ENCODE measurements at places on chromosomes 11 and 22.

- no peak for DNase-seq
Observed at GRCh38 chr22:31143038-31143437, 2.7 kb upstream of the PLA2G3 start.

DNA sequence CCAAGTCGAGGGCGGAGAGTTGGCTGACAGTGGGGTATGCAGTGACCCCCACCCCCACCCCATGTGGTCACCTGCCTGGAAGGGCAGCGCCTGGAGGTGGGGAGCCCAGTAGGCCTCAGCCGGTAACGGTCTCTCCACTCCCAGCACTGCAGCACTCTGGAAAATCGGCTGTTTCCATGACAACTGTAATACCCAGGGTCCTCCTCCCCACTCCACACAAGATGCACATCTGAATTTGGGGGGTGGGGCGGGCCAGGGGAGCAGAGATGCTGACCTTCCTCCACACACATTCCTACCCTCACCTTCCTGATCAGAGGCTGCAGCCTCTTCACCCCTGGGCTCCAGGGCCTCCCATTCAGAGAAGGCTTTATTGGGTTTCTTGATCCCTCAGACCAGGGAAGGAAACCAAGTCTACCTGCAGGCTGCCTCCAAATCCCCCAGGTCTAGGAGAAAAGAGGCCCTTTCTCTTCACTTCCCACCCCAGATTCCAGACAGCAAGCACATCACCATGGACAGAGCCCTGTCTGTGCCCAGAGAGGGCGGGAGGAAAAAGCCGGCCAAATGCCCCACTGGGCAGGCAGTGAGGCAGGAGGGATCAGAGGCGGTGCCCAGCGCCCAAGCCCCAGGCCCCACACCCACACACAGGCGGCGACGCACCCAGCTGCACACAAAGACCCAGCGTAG lies 46.5 kb downstream of the SLC22A12 start:
- DNase-seq = no peak

- DNase-seq = no peak
Observed at GRCh38 chr11:2256951-2257700, 13.3 kb downstream of the ASCL2 start.

DNA sequence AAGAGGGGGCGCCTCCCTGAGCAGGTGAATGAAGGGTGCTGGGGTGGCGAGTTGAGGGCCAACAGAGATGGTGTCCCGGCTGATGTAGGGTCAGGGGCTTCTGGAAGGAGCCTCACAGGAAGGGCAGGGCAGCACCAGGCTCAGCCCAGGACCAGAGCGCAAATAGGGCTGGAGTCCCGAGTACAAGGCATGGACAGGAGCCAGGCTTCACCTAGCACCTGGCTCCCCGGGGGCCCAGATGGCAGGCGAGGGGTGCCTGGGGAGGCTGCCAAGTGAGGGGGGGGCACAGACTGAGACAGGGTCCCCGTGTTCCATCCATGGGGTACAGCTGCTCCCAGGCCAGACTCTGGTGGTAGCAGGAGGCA lies 105.8 kb downstream of the KCNQ1 start:
- DNase-seq = no peak

DNA sequence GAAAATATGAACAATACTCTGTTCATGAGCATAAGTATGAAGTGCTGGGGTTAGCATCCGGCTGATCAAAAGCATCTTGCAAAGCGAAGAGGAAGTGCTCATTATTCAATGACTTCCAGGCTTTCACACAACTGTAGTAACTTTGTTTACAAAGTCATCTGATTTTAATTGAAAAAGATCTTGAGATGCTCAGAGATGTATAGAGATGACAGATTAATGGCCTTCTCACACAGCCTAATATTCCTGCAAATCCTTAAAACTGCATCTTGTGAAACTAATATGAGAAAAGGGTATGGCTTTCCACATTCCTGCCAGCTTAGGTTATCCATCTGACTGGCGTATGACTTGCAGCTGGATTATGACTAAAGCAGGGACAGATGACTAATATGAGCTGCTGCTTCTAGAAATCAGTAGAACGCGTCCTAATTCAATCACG lies 125.4 kb downstream of the CASP12 start:
- DNase-seq = no peak

GRCh38 chr11:114270531-114271270 lies 25.5 kb upstream of the NNMT start:
- no peak for DNase-seq

GRCh38 chr11:114354076-114354475 lies 46.2 kb downstream of the C11orf71 start:
- no peak for DNase-seq

- no peak for DNase-seq
Observed at GRCh38 chr22:39956932-39957664, 3.1 kb upstream of the TMA7B start.

DNA sequence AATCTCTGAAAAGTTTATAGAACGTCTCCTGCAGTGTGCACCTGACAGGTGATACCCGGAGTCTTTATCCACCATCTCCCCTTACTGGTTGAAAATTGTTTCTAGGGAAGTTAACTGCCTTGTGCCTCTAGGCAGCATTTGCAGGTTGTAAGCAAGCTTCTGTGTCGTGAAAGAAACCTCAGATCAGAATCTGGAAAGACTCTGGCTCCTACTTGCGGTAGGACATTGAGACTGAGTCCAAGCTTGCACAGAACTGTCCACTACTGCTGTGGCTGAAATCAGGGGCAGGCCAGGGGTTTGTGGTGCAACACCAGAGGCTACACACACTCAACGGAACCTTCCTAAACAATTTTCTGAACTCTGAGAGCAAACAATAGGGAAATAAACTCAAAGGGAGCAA lies 34.8 kb upstream of the MYOD1 start:
- DNase-seq = no peak

GRCh38 chr22:17786435-17787161 lies 12.3 kb upstream of the BID start:
- no peak for DNase-seq

DNA sequence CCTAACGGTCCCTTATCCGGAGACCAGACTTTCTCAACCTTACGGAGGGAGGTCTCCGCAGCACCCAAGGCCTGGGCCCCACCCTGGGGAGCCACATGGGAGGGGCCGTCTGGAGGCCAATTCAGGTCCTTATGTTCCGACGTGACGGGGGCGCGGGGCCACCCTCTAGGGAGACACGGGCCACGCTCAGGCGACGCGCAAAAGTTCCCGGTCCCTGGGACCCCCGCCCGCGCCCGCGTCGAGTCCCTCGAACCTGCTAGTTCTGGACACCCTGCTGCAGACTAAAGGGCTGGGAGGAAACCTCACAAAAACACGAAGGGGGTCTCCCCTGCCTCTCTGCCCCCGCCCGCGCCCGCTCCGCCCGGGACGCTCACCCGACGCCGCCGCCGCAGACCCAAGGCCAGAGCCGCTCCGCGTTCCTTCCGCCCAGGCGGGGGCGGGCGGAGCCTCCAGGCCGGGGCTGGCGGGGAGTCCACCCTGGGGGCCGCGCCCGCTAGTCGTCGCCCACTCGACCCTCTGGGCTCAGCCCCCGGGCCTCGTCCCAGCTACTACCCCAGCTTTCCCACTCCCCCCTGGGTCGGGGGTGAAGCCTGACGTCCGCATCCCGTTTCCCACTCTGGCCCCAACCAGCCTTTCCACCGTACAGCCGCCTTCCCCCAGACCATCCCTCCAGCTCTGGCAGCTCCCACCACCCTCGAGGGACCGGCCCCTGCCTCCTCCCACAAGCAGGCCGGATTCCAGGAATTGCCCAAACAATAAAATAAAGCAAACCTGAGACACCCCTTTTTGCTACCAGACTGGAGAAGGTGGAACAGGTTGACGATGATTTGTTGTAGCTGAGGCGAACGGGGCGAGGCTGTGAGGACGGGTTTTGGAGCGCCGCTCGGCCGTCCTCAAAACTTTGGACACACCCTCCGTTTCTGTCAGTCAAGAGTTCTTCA lies 2.7 kb downstream of the RNH1 start:
- no peak for DNase-seq

DNA sequence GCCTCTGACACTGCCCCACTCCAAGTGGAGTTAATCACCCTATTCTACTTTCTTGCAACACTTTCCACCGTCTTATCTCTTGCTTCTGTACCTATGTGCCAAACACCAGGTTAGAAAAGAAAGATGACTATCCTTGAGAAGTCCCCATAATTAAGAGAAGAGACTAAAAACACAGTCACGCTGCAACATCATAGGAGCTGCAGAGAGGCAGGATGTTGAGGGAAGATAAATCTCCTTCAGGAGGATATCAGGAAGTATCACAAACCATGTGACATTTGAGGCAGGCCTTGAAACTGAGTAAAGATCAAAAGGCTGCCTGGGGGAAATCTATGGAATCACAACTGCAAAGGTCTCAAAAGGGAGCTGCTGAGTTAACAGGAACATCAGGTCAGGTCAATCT lies 24.8 kb downstream of the GAB2 start:
- no peak for DNase-seq

GRCh38 chr22:20405931-20406685 lies 12.2 kb downstream of the ZNF74 start:
- no peak for DNase-seq

DNA sequence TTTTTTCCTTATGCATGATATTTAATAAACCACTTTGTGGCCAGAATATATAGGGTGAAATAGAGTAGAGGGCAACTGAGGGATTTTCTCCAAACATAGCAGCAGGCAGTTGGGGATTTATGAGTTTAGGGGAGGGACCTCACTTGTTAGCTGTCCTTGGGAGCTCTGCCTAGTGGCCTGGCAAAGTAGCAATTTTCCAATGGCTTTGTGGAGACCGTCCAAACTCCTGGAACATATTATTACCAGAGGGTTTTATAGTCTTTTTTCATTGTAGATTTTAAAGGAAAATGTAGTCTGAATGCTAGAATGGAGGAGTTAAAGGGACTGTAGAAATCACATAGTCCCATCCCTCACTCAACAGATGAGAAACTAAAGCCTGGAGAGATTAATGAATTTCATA lies 32.3 kb downstream of the AMOTL1 start:
- DNase-seq = no peak

DNA sequence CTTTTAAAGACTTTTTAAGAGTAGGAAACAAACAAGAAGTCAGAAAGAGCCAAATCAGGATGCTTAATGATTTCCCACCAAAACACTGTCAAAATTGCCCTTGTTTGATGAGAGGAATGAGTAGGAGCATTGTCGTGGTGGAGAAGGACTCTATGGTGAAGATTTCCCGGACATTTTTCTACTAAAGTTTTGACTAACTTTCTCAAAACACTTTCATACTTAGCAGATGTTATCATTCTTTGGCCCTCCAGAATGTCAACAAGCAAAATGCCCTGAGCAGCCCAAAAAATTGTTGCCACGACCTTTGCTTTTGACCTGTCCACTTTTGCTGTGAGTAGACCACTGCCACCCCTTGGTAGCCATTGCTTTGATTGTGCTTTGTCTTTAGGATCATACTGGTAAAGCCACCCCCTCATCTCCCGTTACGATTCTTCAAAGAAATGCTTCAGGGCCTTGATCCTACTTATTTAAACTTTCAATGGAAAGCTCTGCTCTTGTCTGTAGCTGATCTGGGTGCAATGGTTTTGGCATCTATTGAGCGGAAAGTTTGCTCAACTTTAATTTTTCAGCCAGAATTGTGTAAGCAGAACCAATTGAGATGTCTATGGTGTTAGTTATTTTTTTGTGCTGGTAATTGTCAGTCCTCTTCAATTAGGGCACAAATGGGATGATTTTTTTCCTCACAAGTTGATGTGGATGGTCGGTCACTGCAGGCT lies 67.2 kb downstream of the ADM start:
- DNase-seq = no peak

DNA sequence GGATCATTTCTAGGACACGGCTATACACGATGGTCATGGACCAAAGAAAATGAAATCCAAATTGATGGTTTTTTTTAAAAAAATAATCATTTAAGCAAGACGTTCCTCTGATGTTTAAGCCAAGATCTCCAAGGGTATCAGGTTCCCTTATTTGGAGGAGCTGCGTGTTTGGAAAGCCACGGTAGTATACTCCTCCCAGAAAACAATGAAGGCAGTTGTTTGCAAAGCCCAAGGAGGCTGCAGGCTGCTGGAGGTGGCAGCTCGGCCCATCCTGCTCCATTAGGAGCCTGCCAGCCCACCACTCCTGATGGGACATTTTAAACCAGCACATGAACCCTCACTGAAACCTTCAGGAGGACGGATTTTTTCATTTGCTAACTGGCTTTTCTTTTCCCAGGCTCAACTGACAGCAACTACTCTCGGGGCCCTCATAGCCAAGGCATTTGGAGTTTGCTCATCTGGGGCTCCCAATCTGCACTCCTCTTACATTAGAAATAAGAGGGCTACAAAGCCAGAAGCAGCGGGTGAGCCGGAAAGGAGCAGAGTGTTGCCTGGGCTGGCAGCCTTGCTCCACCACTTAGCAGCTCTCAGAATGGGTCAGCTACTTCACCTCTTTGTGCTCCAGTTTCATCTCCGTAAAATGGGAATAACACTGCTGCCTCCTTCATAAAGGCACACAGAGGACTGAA lies 58.4 kb downstream of the ABTB2 start:
- no peak for DNase-seq

GRCh38 chr11:72141066-72141465 lies 5.5 kb downstream of the FOLR3 start:
- DNase-seq = no peak

DNA sequence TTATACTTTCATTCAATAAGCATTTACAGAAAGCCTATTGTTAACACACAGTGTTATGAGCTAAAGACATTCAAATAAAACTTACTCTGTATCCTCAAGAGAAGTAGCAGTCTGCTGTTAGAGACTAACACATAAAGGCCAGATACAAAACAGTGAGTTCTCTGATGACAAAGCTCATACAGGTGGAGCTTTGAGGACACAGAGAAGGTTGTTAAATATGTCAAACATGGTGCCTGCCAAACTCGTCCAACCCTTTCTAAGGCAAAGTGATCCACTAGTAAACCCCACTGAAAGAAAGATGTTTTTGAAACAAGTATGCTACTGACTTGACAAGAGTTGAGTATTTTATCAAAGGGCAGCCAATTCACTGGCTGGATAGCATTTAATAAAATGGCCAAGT lies 70.1 kb downstream of the C2CD3 start:
- DNase-seq = no peak

- DNase-seq = no peak
Observed at GRCh38 chr11:8773916-8774539, 91.4 kb downstream of the RPL27A start.
